Fibroblast of skin of back (primary cell): ENCODE measurements at places on chromosomes 1 and 21.

DNA sequence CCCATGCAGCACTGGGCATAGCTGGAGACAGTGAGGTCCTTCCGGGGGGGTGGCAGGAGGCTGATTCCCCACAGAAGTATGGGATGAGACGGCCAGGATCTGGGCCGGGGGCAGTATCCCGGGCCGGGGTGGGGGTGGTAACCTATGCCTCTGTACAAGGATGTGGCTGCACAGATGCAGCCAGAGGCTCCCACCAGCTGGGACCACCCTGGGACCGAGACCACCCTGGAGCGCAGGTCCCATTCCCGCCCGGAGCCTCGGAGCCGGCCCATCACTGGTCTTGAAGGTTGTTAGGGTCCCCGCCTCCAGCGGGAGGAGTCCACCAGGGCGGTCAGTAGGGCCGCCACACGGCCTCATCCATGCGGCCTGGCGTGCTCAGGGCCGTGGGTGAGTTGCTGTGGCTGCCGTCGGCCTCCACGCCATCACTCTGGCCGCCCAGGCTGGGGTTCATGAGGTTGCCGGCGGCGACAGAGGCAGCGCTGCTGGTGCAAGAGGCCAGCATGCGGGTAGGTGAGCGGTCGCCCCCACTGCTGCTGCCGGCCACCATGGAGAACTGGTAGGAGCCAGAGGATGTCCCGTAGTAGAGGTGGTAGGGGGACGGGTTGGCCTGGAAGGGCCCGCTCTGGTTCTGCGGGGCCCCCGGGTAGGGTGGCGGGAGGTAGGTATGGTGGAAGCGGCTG, 28.1 kb downstream of the RUNX3 start:
- DNase-seq = no peak

- no peak for DNase-seq
Measured at GRCh38 chr1:99181892-99182291, 82.4 kb upstream of the PLPPR4 start.

- DNase-seq = peak; percentile 17
Measured at GRCh38 chr1:245067257-245067656, 87.5 kb upstream of the KIF26B start.

GRCh38 chr1:243348331-243348730, 92.5 kb downstream of the SDCCAG8 start:
- DNase-seq = no peak

DNA sequence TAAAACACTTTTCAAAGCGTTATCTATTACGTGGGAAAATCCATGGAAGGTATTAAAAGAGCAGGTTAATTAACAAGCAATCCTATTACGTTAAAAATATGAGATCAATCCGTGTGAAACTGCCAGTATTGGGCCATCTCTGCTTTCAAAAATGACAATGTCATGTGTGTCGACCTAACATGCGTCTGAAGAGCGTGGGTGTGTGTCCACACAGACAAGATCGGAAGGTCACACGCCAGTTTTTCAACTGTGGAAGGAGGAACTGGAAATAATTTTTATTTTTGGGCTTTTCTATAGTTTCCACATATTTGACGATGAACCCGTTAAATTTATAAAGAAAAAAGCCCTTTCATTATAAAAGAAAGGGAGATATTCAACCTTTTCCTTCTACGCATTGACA, 17.6 kb upstream of the ALDH4A1 start:
- DNase-seq = no peak

DNA sequence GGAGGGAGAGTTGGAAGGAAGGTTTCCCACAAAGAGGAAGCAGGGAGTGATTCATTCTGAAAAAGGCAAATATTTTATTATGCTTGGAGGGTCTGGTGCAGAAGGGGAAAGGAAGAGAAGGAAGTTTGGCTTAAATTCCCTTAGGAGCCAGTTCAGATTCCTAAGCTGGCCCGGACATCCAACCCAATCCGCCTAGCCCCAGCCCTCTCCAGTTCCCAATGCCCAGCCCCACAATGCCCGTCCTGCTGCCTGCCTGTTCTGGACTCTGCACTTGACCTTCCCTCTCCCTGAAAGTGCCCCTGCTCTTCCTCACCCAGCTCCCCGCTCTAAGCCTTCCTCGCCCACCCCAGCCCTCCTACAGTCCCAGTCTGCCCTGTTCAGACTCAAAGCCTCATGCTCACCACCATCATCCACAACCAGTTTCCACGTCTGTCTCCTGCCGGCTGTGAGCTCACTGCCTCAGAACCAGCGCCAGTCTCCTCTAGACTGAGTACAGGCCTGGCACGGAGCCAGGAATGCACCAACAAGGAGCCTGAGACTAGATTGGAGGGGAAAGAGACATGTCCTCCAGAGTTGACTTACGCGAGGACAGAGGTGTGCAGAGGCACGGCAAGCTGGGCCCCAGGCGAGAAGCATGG, 18.9 kb downstream of the CAPN2 start:
- peak; percentile 74 for DNase-seq

GRCh38 chr1:59242370-59242769, 54.5 kb upstream of the FGGY start:
- DNase-seq = no peak

- DNase-seq = peak; percentile 79
Measured at GRCh38 chr1:214993419-214993818, 89.1 kb upstream of the KCNK2 start.

DNA sequence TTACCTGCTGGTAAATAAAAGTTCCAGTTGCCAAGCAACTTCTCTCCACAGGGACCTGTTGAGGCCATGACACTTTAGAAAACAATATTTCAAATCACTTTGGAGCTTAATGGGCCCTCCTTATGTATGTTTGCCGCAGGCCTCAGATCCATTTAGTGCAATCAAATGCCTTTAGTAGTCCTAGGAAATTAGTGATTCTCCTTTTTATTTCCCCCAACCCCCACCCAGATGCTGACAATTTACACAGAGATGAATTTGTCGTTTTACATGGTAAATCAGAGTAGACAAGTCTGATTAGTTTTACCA, 83.6 kb downstream of the CLIC4 start:
- no peak for DNase-seq

DNA sequence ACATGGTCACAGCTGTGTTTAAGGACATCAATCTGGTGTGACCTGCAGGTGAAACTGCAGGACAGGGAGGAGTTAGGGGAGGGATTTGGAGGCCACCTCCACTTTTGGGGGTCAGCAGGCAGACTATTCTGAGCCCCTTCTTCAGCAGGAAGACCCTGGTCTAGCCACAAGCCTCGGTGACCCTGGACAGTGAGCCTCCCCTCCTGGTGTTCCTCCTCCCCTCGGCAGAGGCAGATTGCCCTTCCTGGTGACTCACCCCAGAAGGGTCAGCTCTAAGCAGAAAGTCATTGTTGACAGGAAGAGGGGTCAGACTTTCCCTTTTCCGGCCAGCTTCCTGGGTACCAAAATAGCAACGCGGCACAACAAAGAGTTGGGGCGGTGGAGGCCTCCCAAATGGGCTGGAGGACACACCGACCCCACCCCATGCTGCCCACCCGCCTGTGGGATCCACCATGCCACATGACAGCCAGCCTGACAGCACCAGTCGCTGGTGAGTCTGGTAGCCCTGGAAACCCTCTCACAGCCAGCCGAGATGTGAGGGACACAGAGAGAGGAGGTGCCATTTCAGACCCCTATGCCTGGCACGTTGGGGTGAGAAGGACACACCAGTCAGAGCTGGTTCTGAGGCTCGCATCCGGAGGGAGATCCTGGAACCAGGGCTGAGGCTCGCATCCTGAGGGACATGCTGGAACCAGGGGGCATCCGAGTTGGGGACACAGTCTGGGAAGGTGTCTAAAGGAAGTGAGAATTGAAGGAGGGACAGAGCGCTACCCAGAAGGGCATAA, 14.7 kb upstream of the CSF1 start:
- peak; percentile 49 for DNase-seq

DNA sequence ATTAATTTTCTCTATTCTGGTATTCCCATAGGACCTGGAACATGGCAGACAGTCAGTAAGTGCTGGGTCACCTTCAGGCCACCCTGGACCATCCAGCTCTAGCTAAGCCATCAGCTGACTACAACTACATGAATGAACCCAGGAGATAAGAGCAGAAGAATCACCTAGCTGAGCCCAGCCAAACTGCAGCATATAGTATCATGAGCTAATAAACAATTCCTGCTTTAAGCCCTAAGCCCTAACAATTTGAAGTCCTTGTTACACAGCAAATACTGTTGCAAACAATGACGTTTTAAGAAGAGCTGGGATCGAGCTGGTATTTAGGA, 14.2 kb upstream of the CITED4 start:
- DNase-seq = no peak

- DNase-seq = no peak
Measured at GRCh38 chr1:174469687-174470086, 21.9 kb downstream of the GPR52 start.

DNA sequence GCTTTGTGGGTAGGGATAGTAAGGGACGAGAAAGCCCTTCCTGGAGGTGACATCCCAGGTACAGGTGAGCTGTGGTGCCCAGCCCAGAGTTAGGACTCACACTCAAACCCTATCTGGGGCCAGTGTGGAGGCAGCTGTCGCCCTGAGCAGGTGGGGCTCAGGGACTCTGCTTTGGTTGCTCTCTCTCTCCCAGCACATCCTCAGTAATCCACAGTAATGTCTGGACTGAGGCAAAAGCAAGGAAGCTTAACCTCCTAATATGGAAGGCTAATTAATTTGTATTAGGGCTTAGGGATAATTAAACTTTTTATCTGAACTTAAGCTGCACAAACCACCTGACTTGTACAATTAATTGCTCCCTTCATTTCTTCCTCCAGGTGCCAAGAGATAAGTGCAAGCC, 38.2 kb downstream of the DDX20 start:
- no peak for DNase-seq

- DNase-seq = no peak
Measured at GRCh38 chr1:47996406-47997226, 569 bp downstream of the TRABD2B start.

- peak; percentile 93 for DNase-seq
Measured at GRCh38 chr1:58592522-58593134, 15.6 kb upstream of the TACSTD2 start.

DNA sequence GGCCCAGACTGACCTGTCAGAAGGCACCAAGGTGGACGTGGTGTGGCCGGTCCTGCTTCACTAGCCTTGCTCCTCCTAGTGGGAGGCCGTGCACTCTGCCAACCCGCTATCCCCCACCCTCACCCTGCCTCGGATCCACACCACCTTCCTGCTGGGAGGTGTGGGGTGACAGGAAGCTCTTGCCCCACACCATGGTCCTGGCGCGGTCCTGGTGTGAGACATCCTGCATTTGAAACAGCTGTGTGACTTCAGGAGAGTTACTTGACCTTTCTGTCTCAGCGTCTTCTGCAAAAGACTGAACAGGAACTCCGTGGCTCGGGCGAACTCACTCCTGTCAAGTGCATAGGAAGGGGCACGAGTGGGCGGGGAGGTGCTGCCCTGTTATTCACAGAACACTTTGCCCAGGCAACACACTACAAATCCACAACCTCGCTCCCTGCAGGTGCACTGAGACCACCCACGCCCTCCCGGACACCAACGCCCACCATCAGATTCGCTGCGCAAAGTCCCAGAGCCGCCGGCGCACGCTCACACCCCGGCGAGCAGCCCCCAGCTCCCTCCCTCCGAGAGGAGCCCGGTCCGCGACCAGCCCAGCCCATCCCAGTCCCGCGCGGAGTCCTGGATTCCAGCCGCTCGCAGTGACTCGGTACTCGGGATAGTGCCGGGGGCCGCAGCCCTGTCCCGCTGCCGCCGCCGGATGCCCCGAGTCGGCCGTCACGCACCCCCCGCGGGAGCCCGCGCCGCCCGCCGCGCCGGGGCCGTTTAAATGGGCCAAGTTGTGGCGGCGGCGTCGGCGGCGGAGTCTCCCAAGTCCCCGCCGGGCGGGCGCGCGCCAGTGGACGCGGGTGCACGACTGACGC, at the start of gene SAMD11:
Gene SAMD11 (plus strand): TSS at position 793 of the 860 bp plus-strand sequence. CDS start 509 bp downstream, outside the sequence.
- peak; percentile 89 for DNase-seq

- DNase-seq = no peak
Measured at GRCh38 chr1:214067853-214068703, 80.3 kb downstream of the PROX1 start.

DNA sequence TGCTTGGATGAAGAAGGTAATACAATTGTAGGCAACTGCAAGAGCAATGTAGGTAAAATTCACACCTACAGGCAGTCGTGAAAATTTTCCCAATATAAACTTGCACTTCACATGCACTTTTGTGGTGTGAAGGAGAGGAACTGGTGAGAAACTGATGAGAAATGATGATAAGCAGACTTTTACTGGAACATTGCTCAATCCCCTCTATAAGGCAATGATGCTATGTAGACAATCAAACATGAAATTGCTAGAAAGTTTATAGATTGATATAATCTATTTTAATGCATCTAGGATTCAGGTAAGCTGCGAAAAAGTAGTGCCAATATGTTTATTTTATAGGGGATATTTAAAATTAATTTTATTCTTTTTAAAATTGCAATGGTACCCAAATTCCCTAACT, 802.2 kb downstream of the KCNT2 start:
- no peak for DNase-seq

DNA sequence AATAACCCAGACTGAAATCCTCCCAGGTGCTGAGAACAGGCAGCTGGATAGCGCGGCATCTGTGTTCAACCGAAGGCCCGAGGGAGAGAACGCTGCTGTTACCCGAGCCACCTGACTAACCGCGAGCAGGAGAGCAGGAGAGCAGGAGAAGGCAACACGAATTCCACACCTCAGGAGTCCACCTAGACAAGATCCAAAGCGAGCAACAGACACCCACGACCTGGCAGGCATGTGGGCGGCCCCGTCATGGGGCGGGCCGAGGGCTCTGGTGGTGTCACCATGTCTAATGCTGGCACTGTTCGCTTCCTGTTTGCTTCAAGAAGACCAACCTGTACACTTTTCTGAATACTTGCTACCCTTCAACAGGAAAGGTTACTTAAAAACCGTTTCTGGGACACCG, 20.9 kb upstream of the SPATC1L start:
- DNase-seq = no peak

DNA sequence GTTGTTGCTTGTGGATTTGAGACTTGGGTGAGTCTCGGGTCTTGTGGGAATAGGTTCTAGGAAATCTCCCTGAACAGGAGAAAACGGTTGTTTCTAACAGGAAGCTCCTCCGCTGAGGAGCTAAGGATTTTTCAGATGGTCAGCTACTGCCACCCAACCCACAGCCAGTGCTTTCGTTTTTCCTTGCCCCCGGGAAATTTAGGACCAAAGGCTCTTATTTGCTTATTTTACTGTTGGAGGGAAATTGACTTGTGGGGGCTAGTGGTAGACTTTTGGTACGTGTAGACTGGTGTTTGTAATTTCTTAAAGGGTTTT, 792 bp downstream of the SNX7 start:
- DNase-seq = no peak

- DNase-seq = no peak
Measured at GRCh38 chr21:44643741-44644310, 2.4 kb upstream of the KRTAP10-11 start.

GRCh38 chr1:79215311-79215710, 208.8 kb upstream of the ADGRL4 start:
- no peak for DNase-seq

- DNase-seq = no peak
Measured at GRCh38 chr1:181704546-181704945, 221.2 kb downstream of the CACNA1E start.

DNA sequence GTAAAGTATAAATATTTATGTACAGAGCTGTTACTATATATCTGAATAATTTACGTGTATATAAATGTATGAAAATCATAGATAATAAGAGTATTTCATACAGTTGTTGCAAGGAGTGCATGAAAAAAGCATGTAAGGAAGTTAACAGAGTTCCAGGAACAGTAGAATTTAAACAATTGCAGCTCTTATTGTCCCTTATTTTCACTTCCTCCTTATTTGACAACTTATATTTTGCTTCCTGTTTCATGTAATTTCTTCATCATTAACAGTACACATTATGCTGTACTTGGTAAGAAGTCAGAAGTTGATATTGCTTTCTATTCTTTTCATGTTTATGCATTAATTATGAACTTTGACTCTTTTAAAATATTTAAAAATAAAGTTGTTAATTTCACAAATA, 681.5 kb downstream of the LRRIQ3 start:
- DNase-seq = no peak
